ENCODE measurements at places on chromosomes 1 and 21. TPM values are rescaled to one million over a fixed set of nuclear protein-coding genes. Genes with fewer than 3 reads are reported as not detected.

CYP4A22 gene
- total RNA-seq, result not detected

LCE2C gene
- total RNA-seq, result not detected

IRF6 gene
- 0.09 TPM for total RNA-seq

FAM177B gene
- total RNA-seq, result not detected

APH1A gene
- total RNA-seq, result 92.4 TPM
